GM04504 (cell line): ENCODE measurements at places on chromosomes 3 and 15.

DNA sequence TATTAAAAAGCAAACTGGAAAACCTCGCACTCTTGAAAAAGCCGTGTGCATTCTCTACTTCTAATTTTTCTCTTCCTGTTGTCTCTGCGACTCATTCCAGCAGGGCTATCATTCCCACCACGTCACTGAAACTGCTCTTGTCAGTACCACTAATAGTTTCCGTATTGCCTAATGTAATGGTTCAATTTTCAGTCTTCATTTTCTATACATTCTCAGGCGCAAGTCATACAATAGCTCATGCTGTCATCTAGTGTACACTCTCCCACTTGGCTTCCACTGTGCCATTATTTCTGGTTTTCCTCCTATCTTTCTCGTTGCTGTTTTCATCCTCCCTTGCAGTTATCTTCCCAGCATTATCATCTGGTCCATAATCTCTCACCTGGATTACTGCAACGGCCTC is 160.2 kb downstream of the SPATA16 start:
- no peak for DNase-seq

- no peak for DNase-seq
These were observed 130.5 kb downstream of the FOXB1 start for GRCh38 chr15:60134609-60135008.

DNA sequence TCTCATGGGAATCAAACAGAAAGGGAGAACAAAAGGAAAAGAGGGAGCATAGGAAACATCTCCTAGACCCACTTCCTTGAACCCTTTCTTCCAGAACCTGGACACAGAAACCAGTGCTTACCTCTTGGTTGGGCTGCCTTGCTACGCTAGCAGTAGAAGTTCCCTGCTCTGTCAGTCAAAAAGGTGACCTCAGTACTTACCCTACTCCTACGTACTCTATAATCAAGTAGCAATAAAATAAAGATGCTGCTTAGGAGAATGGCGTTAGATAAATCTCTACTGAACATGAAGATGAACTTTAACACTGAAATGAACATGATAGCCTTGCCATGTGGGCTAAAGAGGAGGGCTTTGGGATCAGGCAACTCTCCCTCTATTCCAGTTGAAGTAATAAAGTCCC is 7.4 kb downstream of the VEPH1 start:
- DNase-seq: no peak

DNA sequence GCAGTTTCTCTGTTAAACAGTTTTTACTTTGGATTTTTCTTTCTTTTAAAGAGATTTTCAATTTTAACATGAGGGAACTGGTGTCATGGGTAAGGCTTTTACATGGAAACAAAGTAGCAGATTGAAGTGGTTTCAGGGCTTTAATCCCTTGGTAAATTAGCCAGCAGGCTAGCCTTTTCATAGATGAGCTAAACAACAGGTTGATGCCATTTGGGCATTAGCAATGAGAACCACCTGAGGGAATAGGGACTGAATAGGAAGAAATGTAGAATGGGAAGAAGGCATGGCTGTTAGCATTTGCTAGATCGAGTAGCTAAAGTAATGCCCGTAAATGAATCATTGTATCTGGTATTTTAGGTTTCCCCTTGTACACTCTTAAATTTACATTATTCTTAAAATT is 165.5 kb upstream of the MLF1 start:
- no peak for DNase-seq

DNA sequence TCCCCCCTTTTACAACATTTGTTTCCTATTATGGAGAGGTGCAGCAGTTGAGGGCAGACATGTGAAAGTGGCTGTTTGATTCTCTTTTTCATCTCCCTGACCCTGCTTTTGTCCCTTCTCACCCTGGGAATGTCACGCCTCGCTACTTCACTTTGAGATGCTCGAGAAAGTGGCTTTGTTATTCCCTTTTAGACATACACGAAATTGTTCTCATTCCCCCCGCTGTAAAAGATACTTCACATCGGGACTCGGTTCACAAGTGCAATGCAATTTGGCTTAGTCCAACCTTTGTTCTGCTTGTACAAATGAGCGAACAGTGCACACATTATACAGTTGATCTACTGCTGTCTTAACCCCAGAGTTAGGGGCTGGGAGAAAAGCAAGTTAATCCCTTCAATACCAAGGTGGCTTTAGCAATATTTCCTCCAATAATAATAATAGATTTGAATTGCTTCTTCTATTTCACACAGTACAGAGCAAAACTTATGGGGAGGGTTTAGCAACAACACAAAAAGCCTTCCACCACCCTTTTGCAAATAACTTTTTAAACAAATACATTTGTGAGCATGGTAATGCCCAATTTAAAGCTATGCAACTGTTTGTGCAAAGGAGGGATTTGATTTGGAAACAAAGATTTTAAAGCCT is 5.7 kb upstream of the FOXB1 start:
- no peak for DNase-seq

DNA sequence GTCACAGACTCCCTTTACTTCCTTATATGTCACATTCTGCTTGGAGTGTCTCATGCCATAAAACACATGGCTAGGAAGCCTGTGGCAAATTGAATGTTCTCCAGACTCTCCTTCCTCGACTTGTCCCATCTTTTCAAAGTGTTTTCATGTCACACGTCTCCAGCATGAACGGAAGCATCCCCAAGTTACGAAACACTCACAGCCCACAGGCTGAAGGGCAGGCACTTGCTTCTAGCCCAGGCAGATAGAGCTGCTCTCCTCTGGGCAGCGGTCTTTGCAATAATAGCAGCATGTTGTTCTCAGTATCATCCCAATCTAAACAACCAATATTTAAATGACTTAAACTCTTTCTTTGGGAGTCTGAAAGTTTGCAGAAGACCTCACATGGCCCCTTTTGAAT is 85.3 kb upstream of the ADAMTS9 start:
- DNase-seq: no peak

- DNase-seq: no peak
These were observed 12.4 kb downstream of the TSPAN3 start for GRCh38 chr15:77058468-77058867.

DNA sequence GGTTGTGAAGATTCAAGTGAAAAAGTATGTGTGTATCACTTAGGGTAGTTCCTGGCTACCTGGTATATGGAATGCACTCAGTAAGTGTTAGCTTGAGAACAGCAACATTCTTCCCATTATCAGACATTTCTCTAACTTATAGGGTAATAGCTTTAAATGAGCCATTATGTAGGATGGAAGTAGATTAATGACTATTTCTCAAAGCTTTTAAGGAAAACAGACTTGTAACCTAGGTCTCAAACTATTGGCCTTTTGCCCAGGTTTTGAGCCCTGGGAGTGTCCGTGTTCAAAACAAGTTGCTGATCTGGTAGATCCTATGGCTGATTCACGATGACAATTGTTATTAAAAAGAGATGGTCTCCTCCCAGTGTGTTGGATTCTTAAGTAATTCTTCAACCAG is 129.1 kb upstream of the UMPS start:
- no peak for DNase-seq

DNA sequence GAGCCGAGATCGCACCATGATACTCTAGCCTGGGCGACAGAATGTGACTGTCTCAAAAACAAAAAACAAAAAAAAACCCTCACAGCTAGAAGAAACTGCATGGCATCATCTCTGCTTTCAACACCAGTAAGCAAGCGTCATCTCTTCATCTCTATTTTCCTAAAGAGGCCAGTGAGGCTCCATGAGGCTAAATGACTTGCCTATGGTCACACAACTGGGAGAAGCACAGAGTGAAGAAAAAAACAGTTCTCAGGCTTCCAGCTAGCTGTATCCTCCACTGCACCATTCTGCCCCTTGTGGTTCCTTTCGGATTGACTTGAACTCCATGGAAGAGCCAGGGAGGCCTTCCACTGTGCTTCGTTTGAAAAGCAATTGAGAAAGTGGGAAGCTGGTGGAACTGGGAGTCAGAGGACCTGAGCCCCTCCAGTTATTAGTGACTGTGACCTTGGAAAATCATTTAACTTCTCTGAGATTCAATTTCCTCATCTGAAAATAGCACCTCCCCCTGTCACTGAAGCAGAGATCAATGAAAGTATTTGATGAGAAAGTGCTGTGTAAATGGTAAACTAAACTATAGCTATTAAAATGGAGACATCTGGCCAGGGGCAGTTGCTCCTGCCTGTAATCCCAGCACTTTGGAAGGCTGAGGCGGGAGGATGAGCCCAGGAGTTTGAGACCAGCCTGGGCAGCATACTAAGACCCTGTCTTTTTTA is 32.1 kb upstream of the DENND4A start:
- DNase-seq: peak; percentile 39

DNA sequence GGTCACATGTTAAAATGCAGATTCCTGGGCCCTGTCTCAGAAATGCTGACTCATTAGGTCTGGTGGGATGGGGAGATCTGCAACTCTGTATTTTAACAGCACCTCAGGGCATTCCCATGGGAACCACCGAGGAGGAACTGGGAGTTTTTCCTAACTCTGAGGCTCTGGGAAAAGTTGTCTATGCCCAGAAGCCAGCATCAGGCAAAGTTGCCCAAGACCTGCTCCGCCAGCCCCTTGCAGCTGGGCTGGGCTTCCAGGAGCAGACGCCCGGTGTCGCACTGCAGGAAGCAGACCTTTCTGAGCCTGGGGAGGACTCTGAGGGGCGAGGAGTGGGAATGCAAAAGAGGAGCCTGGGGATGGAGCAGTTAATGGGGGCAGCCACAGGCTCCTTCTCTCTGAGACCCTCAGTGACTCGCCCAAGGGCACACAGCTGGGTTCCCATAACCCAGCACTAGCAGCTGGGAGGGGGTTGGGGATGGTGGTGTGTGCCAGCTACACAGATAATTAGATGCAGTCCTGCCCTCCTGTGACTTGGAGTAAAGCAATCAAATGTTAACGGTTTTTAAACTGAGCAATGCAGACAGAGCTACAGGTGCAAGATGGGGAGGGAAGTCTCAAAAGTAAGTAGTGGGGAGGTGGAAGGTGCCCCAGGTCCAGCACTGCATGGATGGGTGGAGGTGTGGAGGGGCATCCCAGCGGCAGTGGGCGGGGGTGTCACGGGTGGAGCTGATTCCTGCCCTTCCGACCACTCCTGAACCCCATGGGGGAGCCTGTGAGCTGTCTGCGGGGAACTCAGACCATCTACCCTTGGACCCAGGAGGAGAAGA is 100.4 kb downstream of the LSM3 start:
- no peak for DNase-seq

GRCh38 chr15:50350621-50351020 is 4.4 kb downstream of the GABPB1 start:
- DNase-seq: no peak

GRCh38 chr15:84826369-84826823 is 9.2 kb downstream of the ALPK3 start:
- DNase-seq: no peak

GRCh38 chr3:153315781-153316180 is 153.8 kb downstream of the RAP2B start:
- peak; percentile 37 for DNase-seq
